Fibroblast of skin of right biceps (primary cell): ENCODE measurements at places on chromosomes 1 and 21.

- DNase-seq: peak; percentile 18
Measured at GRCh38 chr1:231990388-231990787, 363.8 kb downstream of the DISC1 start.

GRCh38 chr1:168386949-168387586 lies 106.4 kb downstream of the TBX19 start:
- DNase-seq: no peak

DNA sequence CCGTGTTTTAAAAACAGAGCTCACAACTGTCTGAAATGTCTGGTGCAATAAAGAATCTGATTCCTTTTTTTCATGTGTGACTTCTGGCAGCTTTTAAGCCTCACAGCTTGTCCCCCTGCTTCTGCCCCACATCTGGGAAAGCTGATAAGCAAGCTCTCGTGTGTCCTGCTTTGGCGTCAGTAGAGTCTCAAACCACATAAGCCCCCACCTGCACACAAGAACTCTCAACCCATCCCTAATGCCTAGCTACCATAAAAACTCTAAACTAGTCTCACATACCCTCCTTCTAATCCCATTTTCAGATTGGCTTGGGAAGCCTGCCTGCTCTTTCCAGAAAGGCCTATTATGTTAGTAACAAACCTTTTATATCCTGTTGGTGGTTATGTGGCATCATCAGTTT lies 94.6 kb upstream of the DAB1 start:
- DNase-seq: no peak

GRCh38 chr1:219422811-219423598 lies 189.9 kb downstream of the ZC3H11B start:
- DNase-seq: peak; percentile 82

GRCh38 chr1:21706151-21706835 lies 37.1 kb upstream of the RAP1GAP start:
- DNase-seq: peak; percentile 11

DNA sequence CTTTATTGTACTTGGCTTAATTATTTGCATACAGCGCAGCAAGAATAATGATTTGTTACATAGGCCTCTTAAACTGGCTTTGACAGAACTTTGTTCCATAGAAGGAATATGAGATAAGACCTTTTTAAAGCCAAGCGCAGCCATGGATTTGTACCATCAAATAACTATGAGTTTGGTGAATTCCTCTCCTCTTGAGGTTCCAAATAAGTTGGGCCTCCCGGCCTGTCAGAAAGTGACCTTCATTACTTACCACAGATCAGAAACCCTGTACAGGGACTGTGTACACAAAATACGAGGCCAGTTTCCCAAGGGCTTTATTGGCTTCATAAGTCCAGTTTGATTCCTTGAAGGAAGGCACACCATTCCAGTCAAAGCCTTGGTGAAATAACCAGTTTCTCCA lies 21.8 kb upstream of the HSD3B1 start:
- no peak for DNase-seq

DNA sequence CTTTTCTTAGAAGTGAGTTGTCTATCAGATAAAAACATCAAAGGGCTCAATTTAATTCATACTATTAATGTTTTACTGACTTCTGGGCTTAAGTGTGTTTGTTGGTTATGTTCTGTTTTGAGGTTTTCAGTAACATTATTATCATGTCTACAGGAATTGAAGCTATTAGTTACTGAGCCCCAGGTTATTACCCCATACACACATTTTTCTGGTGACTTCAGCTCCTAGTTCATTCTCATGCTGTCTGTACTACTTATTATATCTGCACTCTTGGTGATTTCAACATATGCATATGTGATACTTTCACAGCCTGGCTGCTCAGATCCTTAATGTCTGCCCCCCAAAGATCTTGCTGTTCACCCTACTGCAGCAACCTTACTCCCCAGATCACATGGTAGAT lies 27.0 kb upstream of the SGIP1 start:
- no peak for DNase-seq

- DNase-seq: no peak
Measured at GRCh38 chr1:3114131-3114744, 45.2 kb downstream of the PRDM16 start.

DNA sequence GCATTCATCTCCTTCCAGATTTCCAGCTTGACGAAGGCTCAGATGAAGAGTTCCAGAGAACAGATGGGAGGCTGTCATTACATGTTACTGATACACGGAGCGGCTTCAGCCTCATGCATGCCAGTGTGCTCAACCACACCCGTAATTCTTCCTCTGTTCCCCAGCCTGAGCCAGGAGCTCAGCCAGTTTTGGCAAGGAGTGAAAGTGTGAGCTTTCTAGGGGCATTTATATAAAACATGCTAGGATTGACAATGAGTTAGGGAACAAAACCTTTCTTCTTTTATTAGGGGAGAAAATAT lies 290.4 kb upstream of the PLXNA2 start:
- DNase-seq: no peak

- no peak for DNase-seq
Measured at GRCh38 chr1:41673806-41674205, 189.3 kb upstream of the EDN2 start.

DNA sequence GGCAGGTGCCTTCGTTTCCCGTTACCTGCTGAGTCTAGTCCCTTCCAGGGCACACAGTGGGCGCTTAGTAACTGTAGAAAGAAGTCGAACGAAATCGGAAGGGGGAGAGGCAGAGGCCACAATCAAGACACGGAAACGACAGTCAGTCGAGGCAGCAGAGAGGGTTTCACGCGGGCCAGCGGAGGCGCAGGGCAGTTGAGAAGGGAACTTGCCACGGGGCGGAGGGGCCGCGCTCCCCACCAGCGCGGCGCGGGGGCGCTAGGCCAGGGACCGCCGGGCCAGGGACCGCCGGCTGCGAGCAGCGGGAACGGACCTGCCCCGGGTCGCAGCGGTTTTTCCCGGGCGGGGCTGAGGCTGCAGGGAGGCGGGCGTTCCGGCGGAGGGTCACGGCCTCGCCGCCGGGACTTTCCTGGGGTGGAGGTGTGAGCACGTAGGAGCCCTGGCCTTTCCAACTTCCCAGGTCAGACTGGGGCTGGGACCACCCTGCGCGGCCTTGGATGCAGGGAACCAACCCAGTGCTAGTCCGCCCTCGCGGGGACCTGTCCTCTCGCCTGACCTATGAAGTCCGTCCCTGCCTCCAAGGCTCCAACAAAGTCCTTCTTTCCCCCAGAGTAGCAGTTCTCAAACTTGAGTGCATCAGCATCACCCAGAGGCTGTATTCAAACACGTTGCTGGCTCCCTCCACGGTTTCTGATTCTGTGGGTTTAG lies 150.1 kb upstream of the FGGY start:
- no peak for DNase-seq

GRCh38 chr1:91537281-91537986 lies 36.8 kb downstream of the CDC7 start:
- peak; percentile 74 for DNase-seq

GRCh38 chr1:233668725-233669294 lies 54.9 kb downstream of the KCNK1 start:
- peak; percentile 47 for DNase-seq

- DNase-seq: no peak
Measured at GRCh38 chr1:35475856-35476674, 81.1 kb downstream of the KIAA0319L start.

DNA sequence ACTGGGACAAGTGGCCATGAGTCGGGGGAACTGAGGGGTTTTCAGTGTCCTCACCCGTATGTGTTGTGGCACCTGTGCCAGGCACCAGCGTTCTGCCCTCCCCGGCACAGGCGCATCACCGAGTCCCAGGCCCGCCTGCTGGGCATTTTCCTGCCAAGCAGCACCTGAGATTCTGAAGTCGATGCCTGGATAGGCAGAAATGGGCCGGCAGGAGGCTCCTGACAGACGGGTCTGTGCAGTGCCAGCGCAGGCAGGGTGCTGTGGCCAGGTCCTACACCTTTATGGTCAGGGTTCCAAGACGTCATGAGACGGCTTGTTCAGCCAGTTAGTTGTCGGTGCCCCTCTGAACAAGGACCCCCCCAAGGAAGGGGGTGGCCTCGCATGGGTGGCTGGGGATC lies 10.6 kb downstream of the FAAP20 start:
- DNase-seq: no peak

DNA sequence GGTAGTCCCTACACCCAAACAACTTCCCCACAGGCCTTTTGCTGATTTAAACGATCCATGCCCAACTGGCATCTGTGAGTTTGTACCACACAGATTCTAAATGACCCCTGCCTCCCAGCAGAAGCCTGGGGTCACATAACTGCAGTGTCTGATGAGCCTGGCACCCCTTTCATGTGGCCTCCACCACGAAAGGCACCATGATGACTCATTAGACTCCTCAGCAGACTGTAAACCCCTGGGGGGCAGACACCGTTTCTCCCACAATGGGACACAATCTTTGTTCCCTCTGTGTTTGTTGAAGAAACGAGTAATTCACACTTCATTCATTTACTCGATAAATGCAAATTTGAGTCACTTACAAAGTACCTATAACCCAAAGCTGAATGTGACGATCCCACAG lies 81.6 kb downstream of the CCDC185 start:
- no peak for DNase-seq

DNA sequence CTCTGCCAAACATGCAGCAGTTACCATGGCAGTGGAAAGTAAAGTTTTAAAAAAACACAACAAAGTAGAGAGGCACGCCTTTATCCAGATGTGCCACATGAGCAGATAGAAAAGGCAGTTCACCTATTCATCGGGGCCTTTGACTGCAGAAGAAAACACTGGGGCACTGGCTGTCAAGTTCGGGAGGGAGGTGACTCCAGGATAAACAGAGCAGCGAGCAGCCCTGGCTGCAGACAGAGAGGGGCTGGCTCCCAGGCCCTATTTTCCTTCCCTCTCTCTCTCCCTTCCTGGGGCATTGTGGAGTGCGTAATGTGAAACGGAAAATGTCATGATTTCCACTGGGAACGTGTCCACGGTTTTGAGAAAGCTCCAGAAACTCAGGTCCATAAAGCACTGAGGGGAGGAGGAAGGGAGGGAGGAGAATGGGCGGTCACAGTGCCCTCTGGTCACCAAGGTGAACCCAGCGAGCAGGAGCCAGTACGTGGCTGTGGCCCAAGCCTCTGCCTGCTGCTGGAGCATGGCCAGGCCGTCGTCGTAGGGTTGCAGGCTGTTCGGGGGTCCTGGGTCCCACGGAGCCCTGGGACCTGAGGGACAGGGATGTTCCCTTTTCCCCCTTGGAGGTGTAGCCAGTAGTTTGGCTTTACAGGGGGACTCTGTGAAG lies 114.7 kb upstream of the IRF2BP2 start:
- no peak for DNase-seq

- no peak for DNase-seq
Measured at GRCh38 chr1:241229711-241230110, 127.3 kb downstream of the RGS7 start.

GRCh38 chr1:184909019-184909418 lies 65.3 kb downstream of the NIBAN1 start:
- no peak for DNase-seq

DNA sequence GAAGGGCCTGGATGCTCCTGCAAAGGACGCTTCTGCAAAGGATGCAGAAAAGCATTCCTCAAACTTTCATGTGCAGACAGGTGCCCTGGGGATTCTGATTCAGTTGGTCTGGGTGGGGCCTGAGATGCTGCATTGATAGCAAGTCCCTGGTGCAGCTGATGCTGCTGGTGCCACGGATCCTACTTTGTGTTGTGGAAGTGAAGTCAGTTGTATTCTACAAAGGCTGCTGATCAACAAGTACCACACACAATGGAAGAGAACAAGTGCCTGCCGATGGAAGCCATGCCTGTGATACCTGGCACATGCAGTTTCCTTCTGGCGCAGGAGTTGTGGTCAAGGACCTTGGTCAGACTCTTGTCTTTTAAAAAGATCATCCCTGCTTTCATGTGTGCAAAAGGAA lies 478.8 kb downstream of the CAMTA1 start:
- DNase-seq: no peak

GRCh38 chr1:183165456-183165855 lies 20.6 kb upstream of the LAMC2 start:
- no peak for DNase-seq

DNA sequence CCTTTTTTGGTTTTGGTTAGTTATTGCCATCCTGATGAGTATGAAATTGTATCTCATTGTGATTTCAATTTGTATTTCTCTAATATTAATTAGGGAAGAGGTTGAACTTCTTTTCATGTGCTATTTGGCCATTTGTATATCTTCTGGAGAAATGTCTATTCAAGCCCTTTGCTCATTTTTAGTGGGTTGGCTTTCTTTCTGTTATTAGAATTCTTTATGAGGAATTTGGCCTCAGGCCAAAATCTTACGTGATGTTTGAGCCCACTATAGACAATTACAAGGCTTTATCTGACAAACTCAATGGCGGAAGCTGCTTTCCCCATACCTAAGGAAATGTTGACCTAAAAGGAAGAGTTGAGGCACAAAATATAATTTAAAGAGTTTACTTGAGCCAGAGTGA lies 32.9 kb downstream of the IVNS1ABP start:
- peak; percentile 15 for DNase-seq

DNA sequence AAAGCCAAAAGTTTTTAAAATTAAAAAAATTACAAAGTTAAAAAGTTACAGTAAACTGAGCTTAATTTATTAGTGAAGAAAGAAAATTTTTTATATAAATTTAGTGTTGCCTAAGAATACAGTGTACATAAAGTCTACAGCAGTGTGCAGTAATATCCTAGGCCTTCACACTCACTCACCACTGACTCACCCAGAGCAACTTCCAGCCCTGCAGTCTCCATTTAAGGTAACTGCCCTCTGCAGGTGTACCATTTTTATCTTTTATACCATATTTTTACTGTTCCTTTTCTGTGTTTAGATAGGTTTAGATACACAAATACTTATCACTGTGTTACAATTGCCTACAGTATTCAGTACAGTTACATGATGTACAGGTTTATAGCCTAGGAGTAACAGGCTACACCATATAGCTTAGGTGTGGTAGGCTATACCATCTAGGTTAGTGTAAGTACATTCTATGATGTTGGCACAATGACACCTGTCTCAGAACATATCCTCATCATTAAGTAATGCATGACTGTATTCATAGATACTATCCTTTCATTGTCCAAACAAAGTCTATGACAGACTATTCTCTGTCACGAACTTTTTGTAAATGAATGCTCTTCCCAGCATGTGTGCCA lies 78.6 kb upstream of the PBX1 start:
- no peak for DNase-seq

- peak; percentile 71 for DNase-seq
Measured at GRCh38 chr21:38322311-38322950, 65.6 kb downstream of the KCNJ15 start.

GRCh38 chr1:186465946-186466345 lies 5.0 kb upstream of the PDC start:
- DNase-seq: peak; percentile 56

DNA sequence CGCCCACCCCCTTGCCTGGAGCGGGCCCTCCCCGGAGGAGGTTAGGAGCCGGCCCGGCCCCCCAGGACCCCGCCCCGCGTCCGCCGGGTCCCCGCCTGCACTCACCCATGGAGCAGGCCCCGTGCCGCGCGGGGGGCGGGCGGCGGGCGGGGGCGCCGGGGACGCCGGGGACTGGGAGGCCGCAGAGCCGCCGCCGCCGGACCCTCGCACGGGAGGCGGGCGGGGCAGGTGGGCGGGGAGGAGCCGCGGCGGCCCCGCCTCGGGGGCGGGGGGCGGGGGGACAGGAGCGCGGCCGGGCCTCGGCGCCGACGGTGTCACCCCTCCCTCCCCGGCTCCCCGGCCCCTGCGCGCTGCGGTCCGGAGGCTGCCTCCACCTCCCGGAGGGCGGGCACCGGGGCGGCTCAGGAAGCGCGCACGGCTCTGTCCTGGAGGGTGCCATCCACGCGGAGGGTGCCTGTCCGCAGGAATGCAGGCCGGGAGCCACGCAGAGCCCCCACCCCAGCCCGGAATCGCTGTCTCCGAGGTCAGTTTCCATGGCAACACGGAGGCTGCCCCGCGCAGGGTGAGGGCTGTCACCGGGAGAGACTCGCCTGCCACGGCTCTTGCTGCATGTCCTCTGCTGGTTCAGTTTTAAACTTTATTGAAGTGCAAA lies 5.9 kb upstream of the PLEKHG5 start:
- peak; percentile 51 for DNase-seq
